ENCODE measurements at places on chromosomes 2 and 18.

- DNase-seq, result no peak
Measured at GRCh38 chr2:145655165-145655765, 1135.3 kb upstream of the ZEB2 start.

DNA sequence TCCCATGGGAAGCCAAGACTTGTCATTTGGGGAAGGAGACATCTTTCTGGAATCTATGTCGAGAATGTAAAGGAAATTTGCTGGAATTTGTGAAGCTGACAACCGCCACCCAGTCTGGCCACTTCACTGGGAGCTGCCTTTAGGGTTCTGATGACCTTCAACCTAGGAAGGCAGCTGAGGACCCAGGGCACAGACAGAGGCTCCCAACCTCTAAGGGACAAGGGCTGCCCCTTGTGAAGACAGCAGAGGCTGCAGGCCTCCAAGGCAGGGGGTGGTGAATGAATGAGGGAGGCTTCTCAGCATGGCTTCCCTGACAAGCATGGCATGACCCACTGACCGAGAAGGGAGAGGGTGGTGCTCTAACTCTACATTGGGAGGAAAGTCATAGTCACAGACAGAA lies 128.9 kb upstream of the ASB18 start:
- DNase-seq, result no peak

- no peak for DNase-seq
Measured at GRCh38 chr2:188580738-188581137, 289.1 kb downstream of the GULP1 start.

GRCh38 chr2:105775809-105776559 lies 31.3 kb downstream of the NCK2 start:
- peak; percentile 50 for DNase-seq

GRCh38 chr2:30923623-30924022 lies 116.4 kb upstream of the CAPN13 start:
- DNase-seq, result no peak

All from stimulated activated CD4-positive, alpha-beta T cell treated with anti-CD3 and anti-CD28 coated beads, Interleukin-15, amount 100 ng/mL, for 24 hours (primary cell).